ENCODE measurements at places on chromosomes 11 and 22. TPM values are rescaled to one million over a fixed set of nuclear protein-coding genes. Genes with fewer than 3 reads are reported as not detected.

GRCh38 chr22:28883657-28883916 lies 215 bp downstream of the ZNRF3 start:
- peak overlapping the region; percentile 59 for H3K4me3 ChIP-seq
- DNase-seq = no peak
- no peak overlapping the region for H3K27ac ChIP-seq
- H3K36me3 ChIP-seq = no peaks in the 10 kb centered on the region

DNA sequence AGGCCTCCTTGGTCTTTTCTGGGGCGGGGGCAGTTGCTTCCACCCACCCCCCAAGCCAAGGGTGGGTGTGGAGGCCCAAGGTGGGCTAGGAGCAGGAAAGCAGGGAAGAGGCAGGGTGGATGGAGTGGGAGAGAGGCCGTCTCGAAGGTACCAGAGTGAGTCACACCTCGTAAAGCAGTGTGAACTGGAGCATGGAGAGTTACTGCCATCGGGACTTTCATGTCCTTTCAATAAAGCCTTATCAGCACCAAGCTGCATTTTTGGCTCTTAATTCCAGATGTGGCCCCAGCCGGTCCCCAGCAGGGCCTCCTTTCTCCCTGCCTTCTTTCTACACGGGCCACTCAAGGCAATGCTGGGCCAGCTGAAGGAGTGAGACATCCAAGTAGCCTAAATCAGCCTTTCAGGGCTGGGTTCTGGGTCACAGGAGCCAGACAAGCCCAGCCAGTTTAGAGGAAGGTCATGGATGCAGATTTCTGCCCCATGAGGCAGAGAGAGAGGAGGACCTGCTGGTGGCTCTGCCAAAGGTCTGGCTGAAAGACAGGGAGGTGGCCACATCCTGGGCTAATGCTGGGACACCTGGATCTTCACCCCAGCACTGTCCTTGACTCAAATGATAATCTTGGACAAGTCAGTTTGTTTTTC lies 59.0 kb upstream of the CD82 start:
- H3K4me1 ChIP-seq = no peaks in the 10 kb centered on the region
- H3K4me3 ChIP-seq = no peak overlapping the region
- no peaks in the 10 kb centered on the region for H3K27me3 ChIP-seq
- no peak overlapping the region for H3K27ac ChIP-seq
- H3K36me3 ChIP-seq = no peaks in the 10 kb centered on the region
- no peak for DNase-seq

DNA sequence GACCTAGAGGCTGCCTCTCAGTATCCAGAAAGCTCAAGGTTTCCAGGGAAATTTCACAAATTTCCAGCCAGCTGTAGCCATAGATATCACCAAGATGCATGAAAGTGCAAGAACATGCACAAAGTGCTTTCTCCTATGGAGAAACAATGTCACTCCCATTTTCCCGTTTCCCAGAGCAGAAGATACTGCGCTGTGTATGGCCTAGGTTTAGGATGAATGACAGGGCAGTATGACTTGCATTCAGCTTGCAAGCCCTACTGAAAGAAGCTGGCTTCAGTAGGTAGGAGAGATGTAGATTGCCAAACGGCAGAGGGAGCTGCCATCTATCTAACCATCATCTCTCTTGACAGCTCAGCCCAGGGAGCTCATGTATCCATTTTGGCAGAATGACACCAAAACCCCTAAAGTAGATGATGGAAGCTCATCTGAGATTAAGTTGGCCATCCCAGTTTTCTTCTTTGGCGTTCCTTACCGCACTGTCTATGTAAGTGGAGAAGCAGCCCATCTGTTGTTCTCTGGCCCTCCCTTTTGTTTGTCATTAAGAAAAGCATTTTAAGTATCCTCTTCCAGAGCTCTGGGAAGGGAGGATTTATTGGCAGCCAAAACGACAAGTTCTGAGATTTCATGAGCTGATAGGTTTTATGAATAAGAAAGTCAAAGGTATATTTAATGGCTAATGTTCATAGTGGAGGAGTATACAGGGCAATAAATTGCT lies 4.6 kb downstream of the TECTA start:
- no peak for DNase-seq
- H3K4me3 ChIP-seq = no peak overlapping the region
- no peaks in the 10 kb centered on the region for H3K27me3 ChIP-seq
- H3K4me1 ChIP-seq = no peaks in the 10 kb centered on the region
- no peaks in the 10 kb centered on the region for H3K36me3 ChIP-seq
- no peak overlapping the region for H3K27ac ChIP-seq

DNA sequence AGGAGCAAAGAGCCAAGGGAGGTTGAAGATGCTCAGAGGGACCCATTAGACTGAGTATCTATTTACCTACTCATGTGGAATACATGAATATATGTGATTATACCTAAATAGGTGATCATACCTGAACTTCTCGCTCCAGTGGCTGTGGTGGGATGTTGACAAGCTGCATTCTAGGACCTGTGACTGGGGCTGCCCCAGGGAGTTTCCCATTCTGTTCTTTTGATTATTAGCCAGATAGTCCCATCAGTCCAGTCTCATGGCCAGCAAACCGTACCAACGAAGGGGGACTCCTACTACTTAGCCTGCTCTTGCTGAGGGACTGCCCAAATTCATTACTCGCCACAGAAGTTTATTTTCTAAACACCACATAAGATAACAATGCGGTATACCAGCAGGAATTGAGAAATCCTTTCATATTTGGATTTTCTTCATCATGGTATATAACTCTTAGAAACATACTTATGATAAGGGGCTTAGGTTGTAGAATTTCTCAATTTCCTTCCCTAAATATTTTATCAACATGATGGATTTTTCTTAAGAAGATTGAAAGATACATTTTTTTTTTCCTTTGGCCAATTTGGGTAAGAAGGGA lies 273.9 kb downstream of the NTM start:
- no peaks in the 10 kb centered on the region for H3K27me3 ChIP-seq
- DNase-seq = no peak
- no peak overlapping the region for H3K4me3 ChIP-seq

DNA sequence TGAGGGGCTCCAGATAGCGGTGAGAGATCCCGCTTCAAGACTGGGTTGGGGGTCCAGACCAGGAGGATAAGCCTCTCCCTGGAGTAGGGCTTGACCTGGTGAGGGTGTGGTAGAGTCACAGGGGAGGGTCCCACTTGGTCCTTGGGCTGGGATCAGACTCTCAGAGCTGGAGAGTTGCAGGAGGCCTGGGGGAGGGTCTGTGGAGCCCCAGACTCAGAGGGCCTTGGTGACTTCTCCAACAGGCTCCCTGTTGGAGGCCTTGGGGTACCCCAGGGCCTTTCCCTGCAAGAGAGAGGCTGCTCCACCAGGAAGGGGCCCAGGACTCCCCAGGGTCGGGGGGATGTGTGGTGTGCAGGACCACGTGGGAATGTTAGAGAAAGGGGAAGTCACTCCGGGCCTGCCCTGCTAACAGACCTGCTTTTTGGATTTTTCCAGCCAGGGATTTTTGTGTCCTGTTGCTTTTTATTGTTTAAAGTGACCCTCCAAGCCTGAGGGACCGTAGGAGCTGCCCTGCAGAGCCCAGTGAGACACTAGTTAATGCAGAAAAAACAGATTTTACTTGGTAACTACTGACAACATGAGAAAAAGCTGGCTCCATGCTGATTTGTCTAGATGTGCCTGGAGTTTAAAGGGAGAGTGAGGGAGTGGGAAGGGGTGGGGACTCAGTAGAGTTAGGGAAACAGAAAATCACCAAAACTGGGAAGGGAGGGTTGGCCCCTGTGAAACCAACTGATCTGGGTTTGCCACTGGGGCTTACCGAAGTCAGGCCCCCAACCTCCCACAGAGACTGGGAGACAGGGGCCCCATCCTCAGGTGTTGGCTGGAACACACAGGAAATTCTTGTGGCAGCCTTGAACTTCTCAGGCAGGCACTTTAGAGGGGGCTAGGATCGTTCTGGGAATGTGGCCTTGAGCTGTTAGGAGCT lies 801 bp upstream of the TXNRD2 start:
- peak overlapping the region; percentile 53 for H3K27ac ChIP-seq
- H3K4me3 ChIP-seq = peak overlapping the region; percentile 90
- no peaks in the 10 kb centered on the region for H3K27me3 ChIP-seq
- DNase-seq = no peak
- H3K36me3 ChIP-seq = no peaks in the 10 kb centered on the region
- peaks cover 25% of the 10 kb centered on the region for H3K4me1 ChIP-seq

GRCh38 chr11:120785576-120785975 lies 238.3 kb upstream of the TBCEL start:
- H3K36me3 ChIP-seq = no peaks in the 10 kb centered on the region
- DNase-seq = no peak

CNIH2 gene
- 1.2 TPM for total RNA-seq

LRRC74B gene
- total RNA-seq = not detected

OR10D3 gene
- not detected for total RNA-seq

SLC5A1 gene
- total RNA-seq = 3.0 TPM
